ENCODE measurements at places on chromosomes 2 and 18.

DNA sequence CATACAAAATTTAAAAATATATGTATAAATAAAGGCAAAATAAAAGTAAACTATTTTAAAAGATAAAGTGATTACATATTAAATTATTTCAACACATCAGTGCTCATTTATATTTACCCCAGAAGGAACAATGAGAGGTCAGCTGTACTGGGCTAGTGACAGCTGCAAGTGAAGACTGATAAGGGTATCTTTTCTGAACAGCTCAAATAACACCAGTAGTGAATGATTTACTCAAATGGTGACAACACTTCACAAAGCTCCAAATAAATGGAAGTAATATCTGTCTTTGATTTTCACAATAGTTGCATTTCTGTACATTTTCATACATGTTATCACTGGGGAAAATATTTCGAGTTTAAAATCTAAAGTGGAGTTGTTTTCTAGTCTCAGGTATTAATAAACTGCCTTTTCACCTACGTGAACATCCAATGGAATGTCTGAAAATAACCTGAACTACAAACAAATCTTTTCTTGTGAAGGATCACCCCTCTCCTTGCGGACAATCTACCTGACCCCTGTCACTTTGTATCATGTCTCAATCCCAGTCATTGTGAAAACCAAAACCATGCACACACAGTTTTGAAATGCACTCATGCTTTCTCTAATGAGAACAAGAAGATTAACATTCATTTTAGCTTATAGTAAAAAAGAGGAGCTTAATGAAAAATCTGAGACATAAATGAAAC, 1928.8 kb upstream of the CELF4 start:
- DNase-seq, result no peak

DNA sequence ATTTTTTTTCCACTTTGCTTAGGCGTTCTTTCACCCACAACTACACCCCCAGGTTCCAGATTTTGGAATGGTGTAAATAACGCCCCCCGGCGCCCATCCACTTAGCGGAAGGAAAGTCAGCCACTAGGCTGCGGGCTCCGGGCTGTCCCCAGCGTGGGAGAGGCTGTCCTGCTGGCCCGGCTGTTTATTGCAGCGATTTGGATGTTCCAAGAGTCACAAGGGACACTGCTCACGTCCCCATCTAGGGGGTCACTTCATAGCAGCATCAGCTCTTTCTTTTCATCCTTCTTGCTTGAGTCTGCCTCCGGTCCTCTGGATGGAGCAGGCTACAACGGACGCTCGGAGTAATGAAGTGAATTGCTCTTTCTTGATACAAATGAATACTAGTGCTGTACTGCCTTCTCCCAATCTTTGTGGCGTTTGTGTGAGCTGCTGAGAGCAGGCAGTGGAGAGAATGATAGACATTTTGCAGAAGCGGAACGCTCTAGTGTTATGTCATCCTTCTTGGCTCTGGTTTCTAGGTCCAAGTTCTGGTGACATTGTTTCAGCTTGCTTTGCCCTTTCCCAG, 50.7 kb upstream of the PAIP2B start:
- DNase-seq, result no peak

DNA sequence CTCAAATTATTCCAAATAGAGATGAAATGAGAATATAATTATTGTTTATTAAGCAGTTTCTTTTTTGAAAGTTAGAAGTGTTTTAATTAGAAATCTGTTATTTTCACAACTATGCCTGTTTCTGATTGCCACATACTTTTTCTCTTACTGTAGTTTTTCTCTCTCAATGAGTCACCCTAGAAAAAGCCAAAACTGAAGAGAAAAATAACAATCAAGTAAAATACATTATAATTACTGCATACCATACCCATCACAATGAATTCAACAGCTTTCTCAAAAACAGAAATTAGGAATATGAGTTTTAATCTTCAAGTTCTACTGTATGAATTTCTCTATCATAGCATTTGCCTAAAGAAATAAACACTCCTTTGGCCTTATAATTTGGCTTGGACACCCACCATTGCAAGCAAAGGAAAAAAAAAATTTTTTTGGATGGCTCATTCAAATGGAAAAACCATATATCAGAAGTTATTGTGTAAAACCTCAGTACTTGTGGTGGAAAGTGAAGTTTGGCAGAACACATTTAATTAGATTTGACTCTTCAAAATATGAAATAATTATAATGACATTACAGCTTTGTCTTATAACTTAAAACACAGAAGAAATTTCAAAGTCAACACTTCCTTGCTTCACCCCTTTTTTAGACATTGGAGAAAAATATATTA, 138.5 kb downstream of the DYM start:
- DNase-seq, result no peak

DNA sequence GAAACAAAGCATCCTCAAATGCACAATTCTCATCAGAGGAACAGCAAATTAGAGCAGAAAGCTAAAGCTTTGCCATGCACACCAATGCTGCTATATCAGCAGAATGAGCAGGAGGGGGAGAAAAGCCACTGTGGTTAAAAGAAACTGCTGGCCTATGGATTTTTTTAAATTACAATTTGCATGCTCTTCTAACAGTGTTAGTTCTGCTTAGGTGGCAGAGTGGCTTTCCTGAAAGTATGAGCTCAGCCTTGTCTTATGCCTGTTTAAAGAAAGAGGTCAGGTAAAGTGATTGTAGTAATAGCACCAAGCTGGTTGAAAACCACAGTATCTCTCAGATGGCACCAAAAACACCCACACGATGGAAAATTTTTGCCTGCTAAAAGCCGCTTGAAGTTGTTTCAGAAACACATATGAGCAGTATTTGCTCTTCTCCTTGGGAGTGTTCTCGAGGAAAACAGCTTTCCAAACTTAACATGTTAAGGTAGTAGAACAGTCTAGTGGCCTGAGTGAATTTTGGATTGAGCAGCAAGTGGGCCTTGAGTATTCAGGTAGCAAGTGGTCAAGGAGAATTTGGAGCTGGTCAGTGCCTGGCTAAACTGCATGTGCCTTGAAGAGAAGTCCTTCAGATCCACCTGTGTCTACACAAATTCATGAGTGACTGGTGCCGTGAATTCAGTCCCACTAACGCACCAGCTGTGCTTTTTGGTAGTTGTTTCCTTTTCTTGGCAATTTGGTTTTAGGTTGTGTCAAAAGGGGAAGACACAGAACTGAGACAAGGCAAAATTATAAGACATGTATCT, 19.6 kb upstream of the NDUFV2 start:
- DNase-seq, result no peak

DNA sequence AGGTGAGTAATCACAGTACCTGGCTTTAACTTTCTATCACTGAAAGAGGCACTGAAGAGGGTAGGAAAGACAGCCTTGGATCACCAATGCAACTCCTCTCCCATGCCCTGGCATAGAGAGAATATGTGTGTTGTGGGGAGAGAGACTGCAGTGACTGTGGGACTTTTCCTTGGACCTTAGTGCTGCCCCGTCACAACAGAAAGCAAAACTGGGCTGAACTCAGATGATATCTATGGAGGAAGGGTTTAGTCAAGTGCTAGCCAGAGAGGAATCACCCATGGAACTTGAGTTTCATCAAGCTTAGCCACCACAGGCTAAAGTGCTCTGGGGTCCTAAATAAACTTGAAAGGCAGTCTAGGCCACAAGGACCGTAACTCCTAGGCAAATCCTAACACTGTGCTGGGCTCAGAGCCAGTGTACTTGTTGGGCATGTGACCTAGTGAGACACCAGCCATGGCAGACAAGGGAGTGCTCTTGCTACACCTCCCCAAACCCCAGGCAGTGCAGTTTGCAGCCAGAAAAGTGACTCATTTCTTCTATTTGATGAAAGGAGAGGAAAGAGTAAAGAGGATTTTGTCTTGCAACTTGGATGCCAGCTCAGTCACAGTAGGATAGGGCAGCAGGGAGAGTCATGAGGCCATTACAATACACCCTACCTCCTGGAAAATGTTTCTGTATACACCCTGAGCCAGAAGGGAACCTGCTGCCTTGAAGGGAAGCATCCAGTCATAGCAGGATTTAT, 105.8 kb upstream of the SPOPL start:
- no peak for DNase-seq

DNA sequence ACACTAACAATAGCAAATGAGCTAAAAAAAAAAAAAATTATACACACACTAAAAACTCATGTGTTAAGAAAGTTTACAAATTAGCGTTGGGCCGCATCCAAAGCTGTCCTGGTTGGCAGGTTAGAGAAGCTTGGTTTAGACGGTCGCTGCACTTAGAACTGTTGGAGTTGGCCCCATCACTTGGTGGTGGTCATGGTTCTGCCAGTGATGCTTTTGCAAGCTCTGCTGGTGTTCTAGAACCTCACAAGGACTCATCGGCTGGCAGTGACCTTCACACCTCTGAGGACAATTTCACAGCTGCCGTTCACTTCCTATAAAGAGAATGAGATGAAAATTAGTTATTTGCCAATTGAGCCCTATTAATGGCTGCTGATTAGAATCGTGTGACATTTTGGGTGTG, 229.0 kb downstream of the AGAP1 start:
- no peak for DNase-seq

DNA sequence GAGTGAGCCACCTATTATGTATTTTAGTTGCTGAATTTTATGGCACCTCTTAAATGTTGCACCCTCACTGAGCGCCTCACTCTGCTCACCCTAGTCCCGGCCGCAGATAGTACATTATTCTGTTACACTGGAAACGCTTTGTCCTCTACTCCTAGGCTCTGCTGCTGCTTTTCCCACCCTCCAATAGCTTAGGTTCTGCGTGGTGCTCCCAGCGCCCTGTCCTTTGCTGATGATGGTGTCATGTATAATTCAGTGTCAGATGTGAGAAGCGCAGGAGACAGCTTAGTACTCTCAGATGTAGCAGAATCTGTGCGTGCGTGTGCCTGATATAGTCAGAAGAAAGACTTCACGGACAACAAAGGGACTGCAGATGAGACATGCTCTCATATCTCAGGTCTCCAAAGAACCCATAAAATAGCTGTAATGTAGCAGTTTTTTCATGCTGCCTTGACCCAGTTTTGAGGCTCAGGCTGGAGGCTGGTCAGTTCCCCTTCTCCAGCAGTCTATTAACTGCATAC, 1.4 kb upstream of the REEP1 start:
- no peak for DNase-seq

DNA sequence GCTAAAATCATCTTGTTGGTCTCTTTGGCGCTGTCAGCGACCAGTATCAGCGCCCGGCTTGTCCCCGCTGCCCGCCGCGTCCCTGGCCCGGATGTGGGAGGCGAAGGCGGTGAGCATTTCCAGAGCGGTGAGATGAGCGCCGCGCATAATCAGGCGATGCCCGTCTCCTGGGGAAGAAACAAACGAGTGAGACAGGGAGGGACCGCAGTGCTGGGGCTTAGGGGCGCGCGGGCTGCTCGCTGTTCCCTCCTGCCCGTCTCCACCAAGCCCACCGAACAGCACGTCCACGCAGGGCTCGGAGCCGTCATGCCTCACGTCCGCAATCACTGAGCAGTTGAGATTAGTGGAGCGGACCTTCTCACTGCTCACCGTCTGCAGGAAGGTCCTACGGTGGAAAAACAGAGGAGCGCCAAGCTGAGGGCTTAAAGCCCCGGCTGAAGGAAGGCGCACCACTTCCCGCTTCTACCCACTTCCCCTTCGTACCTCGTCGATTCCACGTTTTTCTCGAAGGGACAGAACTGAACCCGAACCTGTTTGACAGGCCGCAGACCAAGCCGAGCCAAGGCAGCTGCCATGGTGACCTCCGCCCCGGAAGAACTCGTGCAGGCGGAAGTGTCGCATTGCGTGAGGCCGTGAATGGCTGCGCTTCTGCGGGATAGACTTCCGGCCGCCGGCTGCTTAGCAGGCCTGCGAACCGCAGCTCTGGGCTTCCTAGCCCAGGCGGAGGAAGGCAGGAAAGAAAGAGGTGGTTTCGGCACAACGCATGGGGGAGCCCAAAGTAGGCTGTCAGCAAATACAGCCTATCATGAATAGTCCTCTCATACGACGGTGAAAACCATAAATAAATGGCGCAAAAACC, at the start of gene MRPL53:
Gene MRPL53 (minus strand): TSS at position 595 of the 859 bp plus-strand sequence. CDS start 20 bp downstream, at position 575.
- DNase-seq, result peak; percentile 94

GRCh38 chr18:1350931-1351450, 446.3 kb downstream of the ADCYAP1 start:
- no peak for DNase-seq

DNA sequence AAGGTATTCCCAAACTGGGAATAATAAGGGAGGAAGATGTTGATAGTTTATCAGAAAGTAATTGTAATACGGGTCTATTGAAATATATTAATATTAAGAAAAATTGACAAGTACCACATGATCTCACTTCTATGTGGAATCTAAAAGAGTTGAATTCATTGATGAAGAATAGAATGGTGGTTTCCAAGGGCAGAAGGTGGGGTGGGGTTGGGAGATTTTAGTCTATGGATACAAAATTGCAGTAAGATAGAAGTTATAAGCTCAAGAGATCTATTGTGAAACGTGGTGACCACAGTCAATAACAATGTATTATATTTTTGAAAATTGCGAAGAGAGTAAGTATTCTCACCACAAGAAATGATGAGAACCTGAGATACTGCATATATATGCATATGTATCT, 38.9 kb downstream of the COL3A1 start:
- no peak for DNase-seq

- no peak for DNase-seq
These were observed 65.3 kb downstream of the SUCLG1 start for GRCh38 chr2:84393829-84394228.

DNA sequence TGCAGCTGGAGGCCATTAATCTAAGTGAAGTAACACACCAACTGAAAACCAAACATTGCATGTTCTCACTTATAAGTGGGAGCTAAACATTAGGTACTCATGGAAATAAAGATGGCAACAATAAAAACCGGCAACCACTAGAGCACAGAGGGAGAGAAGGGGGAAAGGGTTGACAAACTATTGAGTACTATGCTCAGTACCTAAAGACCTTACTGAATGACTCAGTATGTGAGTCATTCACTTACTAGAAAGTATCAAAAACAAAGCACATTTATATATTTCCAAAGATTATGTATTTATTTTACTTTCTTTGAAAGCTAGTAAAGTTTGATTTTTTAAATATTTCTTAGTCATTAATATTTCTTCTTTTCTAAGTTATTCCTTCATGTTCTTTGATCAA, 48.9 kb downstream of the ZNF385B start:
- DNase-seq, result no peak
